ENCODE measurements at places on chromosomes 5 and 9. TPM values are rescaled to one million over a fixed set of nuclear protein-coding genes. Genes with fewer than 3 reads are reported as not detected.

DNA sequence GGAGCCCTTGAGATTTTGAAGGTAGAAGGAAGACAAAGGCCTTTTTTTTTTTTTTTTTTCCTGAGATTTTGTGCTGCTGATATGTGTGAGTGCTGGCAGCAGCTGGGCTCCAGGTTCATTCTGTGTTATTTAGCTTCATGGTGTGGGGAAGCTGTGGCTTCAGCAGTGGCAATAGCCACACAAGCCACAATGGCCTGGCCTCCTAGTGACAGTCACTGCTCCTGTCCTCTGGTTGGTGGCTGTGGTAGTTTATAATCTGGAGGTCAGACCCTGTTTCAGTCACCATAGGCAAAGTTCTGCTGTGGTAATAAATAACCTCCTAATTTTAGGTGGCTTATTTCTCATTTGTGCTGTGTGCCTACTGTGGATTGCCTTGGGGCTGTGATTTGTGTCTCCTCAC lies 28.2 kb upstream of the GPR151 start:
- H3K27me3 ChIP-seq, result no peaks in the 10 kb centered on the region
- no peak overlapping the region for H3K4me3 ChIP-seq
- DNase-seq, result no peak
- no peak overlapping the region for H3K27ac ChIP-seq
- no peaks in the 10 kb centered on the region for H3K4me1 ChIP-seq

DNA sequence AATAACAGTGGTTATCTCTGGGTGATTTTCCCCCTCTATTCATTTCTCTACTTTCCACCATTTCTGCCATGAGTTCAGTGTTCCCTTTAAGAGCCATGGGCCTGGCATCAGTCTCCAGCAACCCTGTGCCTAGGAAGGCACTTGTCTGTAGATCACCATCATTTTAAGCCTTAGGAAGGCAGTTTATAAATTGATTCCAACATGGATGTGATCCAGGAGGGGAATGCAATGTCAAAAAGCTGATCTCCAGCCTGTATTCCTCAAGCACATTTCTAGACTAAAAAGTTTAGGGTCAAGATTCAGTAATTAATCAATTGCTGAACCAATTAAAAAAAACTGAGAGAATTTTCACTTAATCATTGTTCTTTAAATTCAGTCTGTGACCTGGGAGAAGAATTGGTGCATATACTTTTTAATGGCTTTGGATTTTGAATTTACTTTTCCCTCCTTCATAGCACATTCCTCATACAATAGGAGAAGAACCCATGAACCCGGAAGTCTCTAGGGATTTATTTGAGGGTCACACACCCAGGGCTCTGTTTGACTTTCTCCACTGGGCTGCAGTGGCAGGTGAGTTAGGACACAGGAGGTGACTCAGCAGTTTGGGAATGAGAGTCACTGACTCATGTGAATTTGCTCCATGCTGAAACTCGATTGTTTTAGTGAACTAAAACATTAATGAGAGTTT lies 6.1 kb upstream of the ERMP1 start:
- no peak overlapping the region for H3K27ac ChIP-seq
- H3K27me3 ChIP-seq, result no peaks in the 10 kb centered on the region
- no peak for DNase-seq
- no peak overlapping the region for H3K4me3 ChIP-seq

DNA sequence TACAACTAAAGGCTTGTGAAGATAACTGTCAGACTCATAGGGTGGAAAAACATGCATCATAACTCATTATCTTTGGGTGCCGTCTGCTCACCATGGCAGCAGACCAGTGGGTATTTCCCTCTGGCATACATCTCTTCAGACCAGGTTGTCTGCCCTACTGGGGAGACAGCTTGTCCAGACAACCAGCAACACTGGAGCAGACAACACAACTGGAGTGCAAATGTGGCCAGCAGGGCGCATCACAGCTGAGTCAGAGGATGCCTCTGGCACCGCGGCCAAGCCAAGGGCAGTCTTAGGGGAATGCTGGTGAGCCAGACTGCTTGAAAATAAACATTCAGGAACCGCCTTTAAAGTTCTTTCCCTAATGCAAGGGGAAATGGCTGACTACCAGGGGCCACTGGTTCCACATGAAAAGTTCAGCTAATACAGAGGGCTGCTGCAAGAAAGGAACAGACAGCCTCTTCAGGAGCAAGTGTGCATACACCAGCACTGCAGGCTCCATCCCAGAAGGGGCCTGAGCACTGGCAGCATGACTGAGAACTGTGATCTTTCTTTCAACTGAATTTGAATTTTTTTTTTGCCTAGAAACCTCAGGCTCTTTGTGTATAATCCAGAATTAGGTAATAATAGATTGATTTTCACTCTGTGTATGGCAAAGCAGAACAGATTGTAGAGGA lies 77.3 kb downstream of the MAMDC2 start:
- H3K4me3 ChIP-seq, result no peak overlapping the region
- peaks cover 97% of the 10 kb centered on the region for H3K36me3 ChIP-seq
- H3K4me1 ChIP-seq, result peaks cover 38% of the 10 kb centered on the region
- peak overlapping the region; percentile 65 for H3K27ac ChIP-seq

The ITGA1 gene
- 222 TPM for total RNA-seq

The IFNA2 gene
- not detected for total RNA-seq

Measured in sigmoid colon (tissue), 7 donors.